ENCODE measurements at places on chromosomes 2 and 18. TPM values are rescaled to one million over a fixed set of nuclear protein-coding genes. Genes with fewer than 3 reads are reported as not detected.

GRCh38 chr2:30192314-30192713 is 39.0 kb upstream of the LBH start:
- DNase-seq, result no peak

DNA sequence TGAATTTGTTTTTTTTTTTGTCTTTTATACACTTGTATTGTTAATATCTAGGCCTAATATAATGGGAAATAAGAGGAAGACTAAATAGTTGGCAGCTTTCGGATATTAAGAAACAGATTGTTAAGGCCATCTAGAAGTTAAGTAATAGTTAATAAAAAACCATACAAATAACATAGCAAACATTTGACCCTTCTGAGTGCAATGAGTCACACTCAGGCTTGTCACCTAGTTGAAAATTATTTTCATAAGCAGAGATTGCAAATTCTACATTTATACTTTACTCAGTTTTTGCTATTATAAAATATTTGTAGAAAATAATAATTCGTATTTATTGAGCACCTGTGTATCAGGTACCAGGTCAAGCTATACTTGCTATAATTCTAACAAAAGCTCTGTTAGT is 2.4 kb downstream of the NUP35 start:
- no peak for DNase-seq

DNA sequence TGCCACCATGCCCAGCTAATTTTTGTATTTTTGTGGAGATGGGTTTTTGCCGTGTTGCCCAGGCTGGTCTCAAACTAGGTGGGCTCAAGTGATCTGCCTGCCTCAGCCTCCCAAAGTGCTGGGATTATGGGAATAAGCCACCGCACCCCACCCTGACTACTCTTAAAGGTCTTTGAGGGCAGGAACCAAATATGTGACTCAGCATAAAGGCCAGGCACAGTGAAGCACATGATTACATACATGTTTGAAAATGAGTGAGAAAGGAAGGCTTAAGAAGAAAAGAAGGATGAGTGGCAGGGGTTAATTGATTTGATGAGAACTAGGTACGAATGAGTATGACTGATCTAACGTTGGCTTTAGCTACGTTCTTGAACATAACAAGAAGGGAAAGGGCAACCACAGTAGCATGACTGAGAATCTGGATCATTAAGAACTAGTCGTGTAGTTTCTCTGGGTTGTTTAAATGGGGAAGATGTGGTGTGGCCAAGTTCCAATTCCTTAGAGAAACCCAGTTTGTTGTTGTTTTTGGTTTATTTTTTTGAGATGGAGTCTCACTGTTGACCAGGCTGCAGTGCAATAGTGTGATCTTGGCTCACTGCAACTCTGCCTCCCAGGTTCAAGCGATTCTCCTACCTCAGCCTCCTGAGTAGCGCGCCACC is 6.8 kb downstream of the RESP18 start:
- DNase-seq, result no peak

GRCh38 chr2:204049635-204050034 is 113.1 kb downstream of the ICOS start:
- no peak for DNase-seq

DNA sequence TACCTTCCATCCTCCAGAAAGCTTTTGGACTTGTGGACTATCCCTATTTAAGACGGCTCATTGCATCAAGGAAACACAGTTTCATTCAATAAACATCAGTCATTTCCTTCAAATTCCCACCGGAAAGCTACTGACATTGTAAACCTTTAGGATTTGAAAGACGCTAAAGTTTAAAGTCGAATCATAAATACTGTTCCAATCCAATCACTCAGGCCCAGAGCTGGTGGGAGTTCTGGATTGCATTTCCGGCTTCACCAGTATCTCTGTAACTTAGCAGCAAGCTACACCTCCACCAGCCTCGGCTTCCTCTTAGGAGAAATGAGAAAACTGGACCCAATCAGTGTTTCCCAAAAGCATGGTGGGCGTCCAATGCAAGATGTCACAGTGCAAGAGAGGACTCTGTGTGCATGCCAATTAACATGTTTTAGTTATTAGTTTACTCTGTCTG is 1.6 kb downstream of the WDFY1 start:
- no peak for DNase-seq

GRCh38 chr2:27843992-27844391 is 46.2 kb downstream of the RBKS start:
- no peak for DNase-seq

DNA sequence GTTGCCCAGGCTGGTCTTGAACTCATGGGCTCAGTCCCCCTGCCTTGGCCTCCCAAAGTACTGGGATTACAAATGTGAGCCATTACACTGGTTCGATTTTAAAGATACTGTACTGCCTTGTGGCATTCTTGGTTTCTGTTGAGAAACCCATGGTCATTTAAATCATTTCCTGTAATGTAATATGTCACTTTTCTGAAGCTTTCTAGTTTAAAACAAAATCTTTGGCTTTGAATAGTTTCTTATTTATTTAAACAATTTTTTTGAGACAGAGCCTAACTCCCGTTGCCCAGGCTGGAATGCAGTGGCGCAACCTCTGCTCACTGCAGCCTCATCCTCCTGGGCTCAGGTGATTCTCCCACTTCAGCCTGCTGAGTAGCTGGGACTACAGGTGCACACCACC is 8.9 kb downstream of the ZNF512 start:
- no peak for DNase-seq

- no peak for DNase-seq
Measured at GRCh38 chr2:234919711-234920110, 32.1 kb upstream of the SH3BP4 start.

DNA sequence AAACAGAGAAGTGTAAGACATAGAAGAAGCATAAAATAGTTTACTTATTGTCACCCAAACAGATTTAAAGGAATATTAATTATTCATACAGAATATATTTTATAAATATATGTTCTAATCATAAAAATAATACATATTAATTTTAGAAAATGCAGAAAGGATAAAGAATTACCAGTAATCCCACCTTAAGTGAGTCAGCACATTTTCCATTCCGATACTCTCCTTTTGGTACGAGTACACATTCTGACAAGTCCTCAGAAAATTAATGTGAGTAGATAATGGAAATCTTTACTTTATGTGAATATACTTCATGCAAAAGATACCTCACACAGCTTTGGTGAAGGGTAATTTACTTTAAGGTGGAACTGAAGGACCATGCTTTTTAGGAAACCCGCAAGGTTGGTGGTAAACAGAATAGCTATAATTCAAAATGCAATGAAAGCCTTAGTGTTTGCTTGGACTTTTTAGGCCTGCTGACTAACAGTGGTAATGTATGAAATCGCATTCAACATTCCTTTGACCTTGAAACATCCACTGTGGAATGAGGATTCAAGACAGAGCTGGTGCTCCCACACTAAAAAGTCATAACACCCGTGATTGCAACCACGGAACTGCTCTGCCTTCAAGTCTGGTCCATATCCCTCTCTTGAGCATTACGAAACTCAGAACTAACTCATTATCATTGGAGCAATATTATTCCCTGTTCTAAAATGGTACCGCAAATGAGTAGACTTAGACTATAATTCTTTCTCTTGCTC is 28.1 kb upstream of the HTR2B start:
- no peak for DNase-seq

- DNase-seq, result peak; percentile 68
Measured at GRCh38 chr2:195536906-195537305, 120.1 kb upstream of the SLC39A10 start.

- DNase-seq, result no peak
Measured at GRCh38 chr2:50863856-50864255, 168.1 kb downstream of the NRXN1 start.

DNA sequence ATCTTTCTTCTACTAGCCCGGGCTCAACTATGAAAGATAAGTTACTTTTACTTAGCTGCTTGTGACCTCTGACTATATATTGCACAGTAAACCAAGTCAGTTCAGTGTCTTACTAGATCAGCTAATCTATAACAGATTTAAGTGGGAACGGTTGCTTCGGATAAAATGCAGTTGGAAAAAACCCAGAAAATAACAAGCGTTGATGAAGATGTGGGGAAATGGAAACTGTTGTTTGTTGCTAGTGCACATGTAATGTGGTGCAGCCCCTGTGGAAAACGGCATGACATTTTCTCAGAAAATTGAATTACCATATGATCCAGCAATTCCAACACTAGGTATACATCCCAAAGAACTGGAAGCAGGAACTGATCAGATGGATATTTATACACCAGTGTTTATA is 248.5 kb downstream of the PRKCE start:
- DNase-seq, result no peak

DNA sequence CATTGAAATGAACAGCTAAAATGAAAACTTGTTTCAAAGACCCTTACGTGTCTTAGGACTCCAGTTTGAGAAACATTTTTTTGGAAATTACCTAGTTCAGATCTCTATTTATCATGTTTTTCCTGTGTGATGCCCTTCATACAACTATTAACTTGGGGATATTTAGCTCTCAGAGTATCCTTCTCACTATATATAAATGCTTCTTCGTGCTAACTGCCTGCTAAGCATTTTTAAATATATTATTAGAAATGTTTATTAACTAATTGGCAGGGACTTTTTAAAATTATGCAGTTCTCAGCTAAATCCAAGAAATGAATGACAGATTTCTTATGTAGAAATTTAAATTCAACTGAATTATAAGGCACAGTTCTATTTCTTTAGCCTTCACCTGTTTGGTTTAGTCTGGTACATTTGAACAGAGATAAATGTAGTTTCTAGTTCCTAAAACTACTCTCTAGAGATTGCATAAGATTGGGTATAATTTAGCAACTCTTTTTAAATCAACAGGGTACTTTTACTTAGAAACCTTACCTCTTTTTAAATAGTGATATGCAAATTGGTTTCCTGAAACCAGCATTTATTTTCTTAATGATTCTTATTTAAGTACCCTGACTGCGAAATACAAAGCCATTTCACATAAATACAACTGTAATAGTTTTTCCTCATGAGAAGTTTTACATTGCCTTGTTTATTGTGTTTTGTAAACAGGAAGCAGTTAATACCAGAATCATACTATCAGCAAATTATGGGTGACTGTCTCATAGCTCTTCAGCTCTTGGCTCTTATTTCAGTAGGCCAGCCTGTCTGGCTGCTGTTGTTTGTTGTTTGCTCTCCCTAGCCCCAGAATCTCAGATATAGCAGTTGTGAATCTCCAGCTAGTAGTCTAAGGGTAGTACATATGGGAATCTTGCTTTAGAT is 140.7 kb downstream of the PTRHD1 start:
- DNase-seq, result no peak

DNA sequence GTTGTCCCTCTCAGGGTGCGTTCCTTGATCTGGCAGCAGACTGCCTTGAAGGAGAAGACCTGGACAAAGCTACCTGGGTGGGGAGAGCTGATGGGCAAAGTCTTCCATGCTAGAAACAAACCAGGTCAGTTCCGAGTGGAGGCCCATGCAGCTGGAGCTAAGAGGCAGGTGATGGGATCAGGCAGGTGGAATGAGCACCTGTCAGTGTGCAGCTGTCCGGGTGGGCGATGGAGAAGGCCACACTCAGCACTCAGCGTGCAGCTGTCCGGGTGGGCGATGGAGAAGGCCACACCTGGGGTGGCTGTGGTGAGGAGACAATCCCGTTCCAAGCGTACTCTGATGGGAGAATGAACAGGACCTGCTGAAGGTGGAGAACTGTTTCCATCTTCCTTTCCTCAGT is 237.3 kb upstream of the MYT1L start:
- no peak for DNase-seq

DNA sequence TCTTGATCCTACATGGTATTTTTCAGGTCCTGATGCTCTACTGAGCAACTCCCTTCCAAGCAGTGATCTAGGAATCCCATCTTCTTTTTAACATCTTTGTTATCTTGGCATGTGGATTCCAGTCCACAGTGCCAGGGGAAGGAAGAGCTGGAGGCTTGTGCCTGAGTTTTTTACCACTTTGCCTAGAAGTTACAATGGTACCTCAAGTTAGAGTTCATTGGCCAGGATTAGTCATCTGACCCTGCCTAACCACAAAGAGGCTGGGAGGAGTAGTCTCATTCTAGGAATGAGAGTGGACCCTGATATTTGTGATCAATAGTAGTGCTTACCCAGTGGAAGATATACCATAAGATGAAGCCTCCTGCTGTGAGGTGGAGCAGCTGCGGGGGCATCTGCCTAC is 109.3 kb downstream of the ADCYAP1 start:
- no peak for DNase-seq

GRCh38 chr2:9407363-9407811 is 15.9 kb downstream of the ITGB1BP1 start:
- no peak for DNase-seq

GRCh38 chr18:57446322-57446721 is 11.1 kb downstream of the ONECUT2 start:
- peak; percentile 71 for DNase-seq

GRCh38 chr2:5990086-5990485 is 297.9 kb downstream of the SOX11 start:
- no peak for DNase-seq

DNA sequence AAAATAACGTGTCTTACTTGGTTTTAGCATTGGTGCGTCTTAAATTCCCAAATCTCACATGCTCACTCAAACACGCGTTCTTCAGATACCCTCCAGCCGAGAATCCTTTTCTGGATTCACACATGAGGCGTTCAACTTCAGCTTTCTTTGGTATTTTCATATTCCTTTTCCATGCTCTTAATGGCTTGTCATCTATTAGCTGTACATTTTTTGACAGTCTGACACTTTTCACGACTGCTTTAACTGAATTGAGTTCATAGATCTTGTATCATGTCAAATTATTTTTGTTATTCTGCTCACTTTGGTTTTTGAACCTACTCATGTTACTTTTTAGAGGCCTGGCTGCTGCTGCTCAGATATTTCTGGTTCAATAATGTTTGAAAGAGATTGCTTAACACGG is 59.0 kb downstream of the INPP5D start:
- DNase-seq, result no peak

DNA sequence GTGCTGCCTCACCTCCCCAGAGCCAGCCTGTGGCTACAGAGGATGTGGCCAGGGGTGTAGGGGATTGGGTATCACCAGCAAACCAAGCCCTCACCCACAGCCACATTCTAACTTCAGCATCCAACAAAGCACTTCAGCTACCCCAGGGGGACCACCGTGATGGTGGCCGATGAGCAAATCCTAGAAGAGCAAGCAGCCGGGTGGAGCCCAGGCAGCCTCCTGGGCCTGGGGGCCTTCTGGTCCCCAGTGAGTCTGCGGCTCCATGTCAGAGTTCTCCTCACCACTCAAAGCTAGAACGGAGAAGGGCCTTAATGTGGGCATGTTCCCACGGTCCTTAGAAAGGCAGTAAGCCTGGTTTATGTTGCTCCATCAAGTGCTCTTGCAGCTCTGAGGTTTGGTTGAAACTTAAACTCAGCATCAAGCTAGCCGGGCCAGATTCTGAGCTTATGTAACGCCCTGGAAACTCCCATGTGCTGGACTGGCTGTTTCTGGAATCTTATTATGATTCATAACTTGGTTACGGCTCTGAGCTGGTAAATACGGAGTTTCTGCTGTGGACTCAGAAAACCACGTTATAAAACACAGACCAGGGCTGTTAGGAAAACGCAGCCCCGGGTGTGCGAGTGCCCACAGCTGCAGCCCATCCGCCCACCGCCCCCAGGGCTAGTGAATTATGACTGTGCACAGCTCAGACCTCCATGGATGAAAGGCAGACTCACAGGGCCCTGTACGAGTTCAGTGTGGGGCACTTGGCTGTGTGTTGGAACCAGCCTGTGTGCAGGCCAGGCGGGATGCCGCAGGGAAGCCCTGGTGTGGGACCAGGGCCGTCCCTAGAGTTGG is 99.8 kb downstream of the SEPTIN10 start:
- DNase-seq, result no peak

- DNase-seq, result no peak
Measured at GRCh38 chr2:206241736-206242135, 32.7 kb upstream of the ZDBF2 start.

HES6 gene
- total RNA-seq, result 10.2 TPM

POTEC gene
- not detected for total RNA-seq

FN1 gene
- total RNA-seq, result 1.0 TPM

ABCB6 gene
- 28.8 TPM for total RNA-seq

COL5A2 gene
- total RNA-seq, result 0.66 TPM

FEV gene
- total RNA-seq, result not detected

KCNK3 gene
- total RNA-seq, result not detected

Measured in activated CD4-positive, alpha-beta T cell treated with anti-CD3 and anti-CD28 coated beads, Interleukin-2, amount 10 ng/mL, durations not matched to agents 24 days and 14 days (primary cell).